ENCODE measurements at places on chromosomes 13 and 19.

DNA sequence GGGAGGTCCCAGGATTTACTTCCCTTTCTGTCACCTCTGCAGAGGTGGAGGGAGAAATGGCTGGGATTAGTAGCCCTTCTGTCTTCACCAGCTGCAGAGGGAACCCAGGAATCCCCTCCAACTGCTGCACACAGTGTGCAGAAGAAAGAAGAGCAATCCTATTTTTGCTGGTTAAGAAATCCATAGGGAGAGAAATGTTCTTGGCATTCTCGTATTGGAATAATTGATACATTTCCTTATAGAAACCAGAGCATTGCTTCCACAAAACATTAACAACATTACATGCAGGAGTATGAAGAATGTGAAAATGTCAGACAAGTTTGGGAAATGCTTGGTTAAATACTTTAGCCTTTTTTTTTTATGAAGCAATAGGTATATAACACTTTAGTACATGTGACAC lies 48.3 kb upstream of the KLF12 start:
- no peak for DNase-seq

DNA sequence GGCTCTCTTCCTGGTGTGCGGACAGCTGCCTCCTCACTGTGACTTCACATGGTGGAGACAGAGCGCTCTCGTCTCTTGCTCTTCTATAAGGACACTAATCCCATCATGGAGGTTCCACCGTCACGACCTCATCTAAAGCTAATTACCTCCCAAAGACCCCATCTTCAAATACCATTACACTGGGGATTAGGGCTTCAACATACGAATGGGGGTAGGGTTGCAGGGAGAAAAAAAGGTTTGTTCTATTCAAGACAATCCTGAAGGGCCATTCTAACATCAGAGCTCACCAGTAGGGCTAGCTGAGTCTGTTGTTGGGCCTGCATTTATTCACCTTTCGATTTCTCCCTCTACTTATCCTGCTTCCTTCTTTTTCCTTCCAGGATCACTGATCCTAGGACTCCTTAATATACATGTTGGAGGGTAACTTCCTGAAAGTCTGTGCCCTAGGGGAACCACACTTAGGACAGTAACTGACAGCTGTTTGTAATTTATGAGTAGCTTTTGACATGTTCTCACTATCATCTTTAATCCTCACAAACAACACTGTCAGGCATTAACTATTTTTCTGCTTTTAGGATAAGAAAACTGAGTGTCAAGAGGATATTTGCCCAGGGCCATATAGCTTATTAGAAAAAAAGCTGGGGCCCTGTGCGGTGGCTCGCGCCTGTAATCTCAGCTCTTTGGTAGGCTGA lies 18.8 kb upstream of the GTF2F2 start:
- no peak for DNase-seq

DNA sequence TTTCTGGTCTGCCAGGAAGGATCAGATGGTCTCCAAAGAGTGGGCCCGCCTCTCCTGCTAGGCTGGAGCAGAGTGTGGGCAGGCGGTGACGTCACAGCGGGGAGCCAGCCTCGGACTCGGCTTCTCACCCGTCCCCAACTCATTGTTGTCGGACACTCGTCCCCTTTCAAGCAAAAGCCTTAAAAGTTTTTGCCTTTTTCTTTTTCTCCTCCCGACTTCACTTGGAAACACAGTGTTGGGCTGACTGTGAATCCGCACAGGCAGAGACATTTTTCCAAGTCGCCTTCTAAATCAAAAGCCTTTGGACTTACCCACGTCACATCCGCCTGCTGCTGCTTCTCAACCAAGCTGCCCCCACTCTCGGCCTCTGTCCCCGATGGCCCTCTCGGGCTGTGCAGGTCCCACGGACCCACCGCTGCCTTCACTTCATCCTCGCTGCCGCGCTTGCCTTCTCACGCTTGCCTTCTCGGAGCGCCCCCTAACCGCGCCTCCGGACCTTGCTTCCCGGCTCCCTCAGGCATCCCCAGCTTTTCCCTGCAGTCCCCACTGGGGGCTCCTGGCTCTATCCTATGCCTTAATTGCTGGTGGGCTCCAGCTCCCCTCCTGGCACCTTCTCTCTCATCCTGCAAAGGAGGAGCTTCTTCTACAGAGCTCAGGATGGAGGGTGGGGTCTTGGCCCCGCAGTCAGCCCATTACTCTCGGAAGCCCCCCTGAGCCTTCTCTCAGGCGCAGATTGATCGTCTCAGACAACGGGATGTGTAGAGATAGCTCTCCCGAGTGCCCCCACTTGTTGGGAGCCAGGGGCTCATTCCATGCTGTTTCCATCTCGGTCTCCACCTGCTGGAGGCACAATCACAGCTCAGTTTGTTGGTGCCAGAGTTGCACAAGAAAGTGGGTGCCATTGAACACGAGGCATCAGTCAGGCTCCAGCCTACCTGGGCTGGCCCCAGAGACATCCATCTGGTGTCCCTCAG lies 3.9 kb upstream of the ZNF135 start:
- DNase-seq, result peak; percentile 44

DNA sequence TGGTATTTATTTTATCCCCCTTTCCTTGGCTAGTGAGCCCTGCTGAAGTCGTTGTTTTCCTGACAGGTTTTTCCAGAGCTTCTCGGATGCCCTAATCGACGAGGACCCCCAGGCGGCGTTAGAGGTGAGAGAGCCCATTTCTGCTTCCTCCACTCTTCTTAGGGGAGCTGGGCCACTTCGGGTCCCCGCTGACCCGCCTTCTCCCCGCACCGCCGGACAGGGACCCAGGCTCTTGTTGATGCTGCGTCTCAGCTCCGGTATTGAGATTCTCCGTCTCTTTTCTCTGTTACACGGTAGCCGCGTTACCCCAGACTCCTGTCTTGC lies 306 bp downstream of the SUGT1 start:
- no peak for DNase-seq

DNA sequence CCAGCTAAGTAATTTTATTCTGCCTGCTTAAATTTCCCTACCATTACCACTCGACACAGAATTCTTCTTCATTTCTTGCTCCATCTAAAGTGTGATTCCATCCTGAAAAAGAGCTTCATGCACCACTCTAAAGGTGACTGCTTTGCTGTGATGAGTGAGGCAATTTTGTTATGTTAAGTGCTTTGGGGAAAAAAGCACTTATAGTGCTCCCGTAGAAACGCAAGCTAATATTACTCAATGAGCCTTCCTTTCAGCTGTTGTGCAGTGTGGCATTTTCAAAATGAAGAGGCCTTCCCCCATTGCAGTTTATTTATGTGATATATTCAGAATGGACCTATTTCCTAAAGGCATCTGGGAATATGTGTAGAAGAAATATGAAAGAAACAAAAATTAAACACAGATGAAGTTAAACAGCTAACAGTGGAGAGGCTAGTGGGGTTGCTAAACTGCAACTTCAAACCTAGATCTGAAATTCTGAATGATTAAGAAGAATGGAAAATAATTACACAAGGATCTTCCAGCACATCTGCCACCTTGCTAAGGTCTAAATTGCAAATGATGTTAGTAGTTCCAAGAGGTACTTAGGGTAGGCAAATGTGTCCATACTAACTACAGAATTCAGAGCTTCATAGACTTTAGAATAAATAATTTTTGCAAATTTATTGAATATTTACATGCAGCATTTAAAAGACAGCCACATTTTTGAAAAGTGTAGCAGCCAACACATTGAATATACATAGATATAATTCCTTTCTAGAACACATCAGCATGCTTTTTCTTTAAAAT lies 211.7 kb downstream of the DCT start:
- DNase-seq, result no peak

DNA sequence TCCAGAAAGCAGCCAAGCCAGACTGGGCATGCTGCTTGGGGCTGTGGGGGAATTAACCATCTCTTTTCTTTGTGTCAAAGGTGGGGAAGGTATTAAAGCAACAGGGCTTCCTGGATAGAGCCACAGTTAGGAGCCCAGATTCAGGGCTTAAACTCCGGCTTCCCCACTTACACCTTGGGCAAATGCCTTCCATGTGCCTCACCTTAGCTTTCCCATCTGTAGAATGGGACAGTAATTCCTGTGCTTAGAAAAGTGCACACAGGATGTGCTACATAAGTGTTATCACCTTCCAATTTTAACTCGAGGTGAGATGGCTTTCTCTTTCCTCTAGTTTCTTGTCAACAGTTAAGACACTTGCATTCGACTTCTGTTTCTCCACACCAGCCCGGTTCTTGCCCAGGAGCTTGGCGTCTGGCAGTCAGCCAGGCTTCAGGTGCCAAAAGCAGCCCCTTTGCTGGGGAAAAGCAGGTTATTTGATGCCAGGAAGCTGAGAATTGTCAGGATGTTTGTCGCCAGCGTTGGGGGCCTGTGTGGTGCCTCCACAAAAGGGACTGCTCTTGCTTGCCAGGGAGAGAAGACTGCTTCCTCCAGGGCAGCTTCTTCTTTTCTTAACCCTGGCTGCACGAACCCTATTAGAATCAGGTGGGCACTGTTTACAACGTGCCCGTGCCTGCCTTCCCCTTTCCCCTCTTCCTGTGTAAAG lies 79.2 kb downstream of the SIPA1L3 start:
- no peak for DNase-seq

- DNase-seq, result peak; percentile 35
Measured at GRCh38 chr19:3665681-3666544, 34.4 kb downstream of the PIP5K1C start.

- DNase-seq, result no peak
Measured at GRCh38 chr13:30333616-30334015, 26.3 kb upstream of the KATNAL1 start.

GRCh38 chr19:52635786-52636570 lies 2.2 kb downstream of the ZNF83 start:
- DNase-seq, result no peak

- DNase-seq, result no peak
Measured at GRCh38 chr13:31686670-31687425, 52.5 kb upstream of the RXFP2 start.
